ENCODE measurements at places on chromosomes 2 and 18. TPM values are rescaled to one million over a fixed set of nuclear protein-coding genes. Genes with fewer than 3 reads are reported as not detected.

Gene ALPI
- polyA plus RNA-seq, result 0.06 TPM

Gene ASAP2
- 57.5 TPM for polyA plus RNA-seq

Gene SCG2
- 0.38 TPM for polyA plus RNA-seq

Gene REL
- polyA plus RNA-seq, result 8.9 TPM

Gene ASB18
- polyA plus RNA-seq, result 0.36 TPM

Gene RGPD3
- 0.46 TPM for polyA plus RNA-seq

Gene CDH19
- 0.41 TPM for polyA plus RNA-seq

Gene KIF1A
- 15.8 TPM for polyA plus RNA-seq

Gene CPS1
- 4.1 TPM for polyA plus RNA-seq

Gene SOX11
- 22.6 TPM for polyA plus RNA-seq

Gene CDCA7
- 33.8 TPM for polyA plus RNA-seq

Gene AGXT
- 1.7 TPM for polyA plus RNA-seq

Gene SCLY
- polyA plus RNA-seq, result 32.9 TPM

Gene SULT1C4
- polyA plus RNA-seq, result 58.4 TPM

Gene BOLL
- not detected for polyA plus RNA-seq

Measured in left renal cortex interstitium (tissue), 4 donors.